Naive thymus-derived CD4-positive, alpha-beta T cell (primary cell): ENCODE measurements at places on chromosomes 7 and 10.

- no peak for DNase-seq
Observed at GRCh38 chr7:128323040-128323439, 20.7 kb downstream of the RBM28 start.

- no peak for DNase-seq
Observed at GRCh38 chr10:64636461-64636860, 1115.3 kb downstream of the REEP3 start.

GRCh38 chr7:87511510-87511909 lies 36.0 kb upstream of the ABCB4 start:
- DNase-seq = no peak

DNA sequence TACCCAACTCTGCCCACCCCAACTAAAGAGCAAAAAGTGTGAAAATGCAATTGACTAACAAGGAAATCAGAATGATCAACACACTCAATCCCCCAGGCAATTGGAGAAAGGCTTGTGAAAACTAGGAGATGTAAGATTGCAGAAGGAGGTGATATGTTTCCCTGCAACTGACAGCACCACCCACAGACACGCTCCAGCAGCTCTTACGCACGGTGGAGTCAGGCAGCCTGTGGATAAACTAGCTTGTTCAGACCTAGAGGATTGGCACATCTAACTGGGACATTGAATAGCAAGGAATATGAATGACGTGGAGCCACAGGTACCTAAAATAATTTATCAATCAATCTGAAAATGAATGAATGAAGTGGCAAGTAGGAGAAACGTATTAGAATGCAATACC lies 125.7 kb upstream of the MYO3A start:
- no peak for DNase-seq

DNA sequence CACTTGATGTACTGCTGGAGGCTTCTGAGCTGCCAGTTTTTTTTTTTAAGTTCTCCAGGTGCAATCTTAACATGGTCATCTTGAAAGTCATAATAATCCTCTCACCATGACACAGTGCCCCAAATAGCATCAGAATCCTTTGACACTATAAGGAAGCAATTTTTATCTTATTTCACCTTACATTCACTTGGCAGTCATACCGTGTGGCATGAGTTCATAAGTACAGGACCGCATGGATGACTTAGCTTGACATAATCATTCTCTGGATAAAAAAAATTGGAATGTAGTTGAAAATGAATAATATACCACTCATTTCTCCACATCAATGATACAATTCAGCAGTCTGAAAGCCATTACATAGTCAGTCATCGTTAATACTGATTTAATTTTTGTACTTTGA lies 25.6 kb upstream of the TMEM196 start:
- no peak for DNase-seq
